Fibroblast of the aortic adventitia (primary cell): ENCODE measurements at places on chromosomes 4 and X.

DNA sequence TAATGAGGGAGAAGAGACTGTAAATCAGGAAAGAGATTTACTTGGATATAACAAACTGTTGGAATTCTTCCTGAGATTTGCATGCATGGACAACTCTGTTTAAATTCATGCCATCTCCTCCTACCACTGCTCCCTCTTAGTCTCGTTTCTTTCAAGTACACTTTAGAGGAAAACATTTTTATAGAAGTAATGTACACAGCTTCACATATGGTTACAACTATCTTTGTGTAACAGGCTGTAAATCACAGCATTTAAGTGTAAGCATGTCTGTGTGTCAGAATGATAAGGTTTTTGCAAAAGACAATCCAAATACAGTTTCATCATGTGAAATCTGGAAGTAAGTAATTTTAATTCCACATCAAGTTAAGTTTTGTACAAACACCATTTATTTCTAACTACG is 21.5 kb upstream of the ENPEP start:
- no peak for DNase-seq

DNA sequence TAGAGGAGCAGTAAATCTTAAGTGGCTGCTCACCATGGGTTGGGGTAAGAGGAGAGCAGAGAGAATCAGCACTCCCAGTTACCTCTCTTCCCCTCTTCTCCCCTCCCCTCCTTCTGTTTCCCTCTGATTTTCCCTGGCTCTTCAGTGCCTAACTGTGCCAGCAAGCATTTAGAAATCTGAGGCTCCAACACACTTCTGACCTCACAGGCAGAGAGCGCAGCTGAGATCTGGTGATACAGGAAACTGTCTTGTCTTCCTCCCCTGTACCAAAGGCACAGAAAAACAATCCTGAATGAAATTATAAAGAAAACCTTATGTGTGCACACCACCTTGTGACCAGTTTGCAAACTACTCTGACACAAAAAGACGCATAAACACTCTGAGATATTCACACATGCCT is 82.4 kb upstream of the SMIM10 start:
- peak; percentile 30 for DNase-seq

- no peak for DNase-seq
Measured at GRCh38 chr4:121253961-121254360, 89.8 kb upstream of the TNIP3 start.

DNA sequence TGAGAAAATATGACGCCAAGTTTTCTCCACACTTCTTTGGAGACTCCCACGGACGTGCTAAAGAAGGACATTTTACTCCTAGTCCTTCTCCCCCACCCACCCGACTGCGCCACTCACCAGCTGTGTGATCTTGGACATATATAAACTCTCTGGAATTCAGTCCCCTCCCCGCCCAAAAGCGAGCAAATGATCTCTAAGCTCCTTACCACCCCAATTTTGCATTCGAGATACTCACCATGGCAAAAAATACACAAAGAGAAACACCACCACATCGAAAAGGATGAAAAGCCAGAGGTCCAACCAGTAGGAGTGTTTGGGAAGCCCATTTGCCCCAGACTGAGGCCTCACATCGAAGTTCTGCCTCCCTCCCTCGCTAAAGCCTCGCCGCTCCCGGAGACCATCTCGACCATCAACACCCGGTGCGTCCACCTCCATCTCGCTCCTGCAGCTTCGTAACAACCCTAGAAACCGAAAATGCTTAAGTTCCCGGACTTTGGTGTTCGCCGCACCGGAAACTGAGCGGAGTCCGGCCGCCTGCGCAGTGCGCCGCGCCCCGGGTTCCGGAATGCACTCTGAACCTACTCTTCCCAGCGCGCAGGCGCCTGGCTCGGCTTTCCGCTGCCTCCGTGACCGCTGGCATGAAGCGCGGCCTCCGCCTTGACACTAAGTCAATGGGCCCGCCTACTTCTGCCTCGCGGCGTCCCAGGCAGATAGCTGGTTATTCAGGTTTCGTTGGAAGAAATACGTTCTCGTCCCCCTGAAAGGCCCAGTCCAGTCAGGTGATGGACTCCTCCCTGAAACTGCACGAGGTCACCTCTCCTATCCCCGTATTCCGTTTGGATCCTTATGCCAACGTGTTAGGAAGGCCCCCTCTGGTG is 21.6 kb downstream of the FABP2 start:
- peak; percentile 88 for DNase-seq

- peak; percentile 33 for DNase-seq
Measured at GRCh38 chr4:98659741-98660462, 1.5 kb upstream of the TSPAN5 start.

DNA sequence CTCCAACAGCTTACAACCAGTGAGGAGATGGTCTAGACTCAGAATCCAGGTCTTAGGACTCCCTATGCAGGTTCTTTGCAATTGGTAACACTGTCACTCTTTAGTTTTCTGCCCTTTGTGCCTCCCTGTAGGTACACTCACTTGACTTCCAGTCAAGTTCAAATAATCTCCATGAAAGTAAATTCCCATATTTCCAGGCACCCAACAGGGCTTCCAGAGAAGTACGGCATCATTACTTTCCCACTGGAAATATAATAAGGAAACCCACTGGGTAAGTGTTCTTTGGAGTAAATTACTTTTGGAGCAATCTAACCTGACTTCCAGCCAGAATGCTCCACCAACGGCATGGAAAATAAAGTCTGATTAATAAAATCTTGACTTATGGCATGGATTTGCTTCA is 338.9 kb downstream of the HNRNPD start:
- no peak for DNase-seq

GRCh38 chr4:89765966-89766365 is 71.0 kb downstream of the SNCA start:
- peak; percentile 56 for DNase-seq

DNA sequence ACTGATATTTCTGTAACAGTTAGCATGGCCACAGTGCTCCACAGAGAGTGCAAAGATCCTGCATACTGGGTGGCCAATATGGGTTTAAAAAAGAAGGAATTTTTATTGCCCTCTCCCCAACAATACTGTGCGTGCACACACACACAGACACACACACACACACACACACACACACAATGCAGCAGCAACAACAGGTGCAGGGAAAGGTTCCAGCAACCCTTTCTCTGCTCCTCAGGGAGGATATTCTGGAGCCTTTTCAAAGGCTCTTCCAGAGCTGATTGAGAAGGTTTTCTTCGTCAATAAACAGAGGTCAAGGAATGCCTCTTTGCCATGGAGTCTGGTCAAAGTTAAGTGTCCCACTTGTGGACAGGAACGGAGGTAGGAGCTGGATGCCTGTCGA is 84.8 kb upstream of the ZFP42 start:
- no peak for DNase-seq

GRCh38 chr4:173917255-173917960 is 366.1 kb downstream of the FBXO8 start:
- peak; percentile 89 for DNase-seq

DNA sequence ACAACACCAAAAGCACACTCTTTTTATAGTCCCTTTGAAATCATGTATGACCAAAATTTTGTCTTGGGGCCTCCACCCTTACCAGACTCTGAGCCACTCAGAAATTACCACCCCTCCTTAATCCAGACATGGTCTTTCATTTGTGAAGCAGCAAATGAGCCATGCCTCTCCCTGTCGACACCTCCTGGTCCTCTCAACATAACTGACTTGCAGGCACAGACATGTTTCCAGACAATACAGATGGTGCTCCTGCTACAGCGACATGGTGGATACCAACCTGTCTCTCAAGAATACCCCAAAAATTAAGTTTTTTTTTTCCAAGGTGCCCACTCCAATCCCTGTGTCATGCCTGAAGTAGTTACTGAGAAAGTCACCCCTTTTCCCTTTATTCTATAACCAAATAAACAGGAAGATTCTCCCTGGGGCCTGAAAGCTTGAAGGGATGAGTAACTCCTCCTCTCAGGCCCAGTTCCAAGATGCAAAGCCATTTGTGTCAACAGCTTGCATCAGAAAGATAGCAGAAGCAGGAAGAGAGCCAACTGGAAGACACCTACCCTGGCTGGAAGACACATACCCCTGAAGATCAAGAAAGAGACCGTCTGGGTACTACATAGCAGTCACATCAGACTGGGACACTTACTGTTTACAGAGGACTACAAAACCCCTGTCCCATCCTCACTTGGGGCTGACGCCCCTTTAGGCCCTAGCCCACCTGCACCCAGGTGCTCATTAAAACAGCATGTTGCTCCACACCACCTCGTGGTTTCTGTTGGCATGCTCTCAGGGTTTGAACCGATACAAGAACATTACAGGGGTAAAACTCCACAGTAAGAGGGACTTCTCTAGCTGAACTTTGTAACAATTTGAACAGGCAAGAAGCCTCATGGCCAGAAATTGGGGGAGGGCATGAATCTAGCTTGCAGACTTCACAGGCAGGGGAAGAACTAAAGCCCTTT is 5.5 kb upstream of the UGT2B17 start:
- no peak for DNase-seq

GRCh38 chrX:69808375-69808774 is 192.5 kb downstream of the EDA start:
- DNase-seq = no peak

DNA sequence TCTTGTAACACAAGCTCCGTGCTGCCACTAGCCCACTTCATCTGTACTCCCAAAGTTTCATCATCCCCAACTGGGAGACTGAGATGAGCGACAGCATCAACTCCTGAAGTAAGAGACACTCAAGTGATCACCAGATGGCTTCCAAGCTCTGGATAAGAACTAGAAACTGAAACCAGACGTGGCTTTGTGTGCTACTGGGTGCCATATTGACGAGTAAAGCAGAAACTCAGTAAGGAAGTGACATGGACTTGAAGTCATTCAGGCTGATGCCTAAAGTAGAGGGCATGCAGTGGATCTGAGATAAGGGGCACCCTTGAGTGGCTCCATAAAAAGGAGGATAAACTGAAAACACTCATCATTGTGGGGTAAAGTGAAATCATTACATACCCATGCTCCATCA is 72.4 kb downstream of the PCYT1B start:
- DNase-seq = no peak

DNA sequence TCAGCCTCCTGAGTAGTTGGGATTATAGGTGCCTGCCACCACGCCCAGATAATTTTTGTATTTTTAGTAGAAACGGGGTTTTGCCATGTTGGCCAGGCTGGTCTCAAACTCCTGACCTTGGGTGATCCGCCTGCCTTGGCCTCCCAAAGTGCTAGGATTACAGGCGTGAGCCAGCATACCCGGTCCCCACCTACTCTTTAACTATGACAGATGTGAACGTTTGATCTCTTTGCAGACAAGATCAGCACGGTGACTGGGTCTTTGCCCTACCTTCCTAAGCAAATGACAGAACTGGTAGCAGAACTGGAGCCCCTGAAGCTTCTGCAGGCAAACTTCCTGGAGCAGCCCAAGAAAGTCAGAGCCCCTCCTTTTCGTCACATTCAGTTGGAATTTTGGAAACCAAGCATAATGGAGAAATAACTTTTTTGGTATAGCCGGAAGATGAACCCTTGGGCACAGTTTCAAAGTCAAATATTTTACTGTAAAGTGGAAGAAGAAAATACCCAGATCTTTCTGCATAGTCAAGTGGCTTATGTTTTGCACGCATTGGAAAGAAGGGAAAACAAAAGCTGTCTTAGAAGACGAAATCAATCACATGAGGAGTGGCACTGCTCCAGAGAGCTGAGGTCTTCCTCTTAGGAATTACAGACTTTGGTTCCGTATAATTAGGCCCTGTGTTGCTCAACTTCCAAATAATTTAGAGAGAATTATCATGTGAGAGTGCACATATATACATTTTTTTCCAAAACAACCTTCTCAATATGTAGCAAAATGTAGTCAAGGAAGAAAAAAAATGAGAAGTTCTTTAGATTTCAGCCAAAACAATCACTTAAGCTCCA is 90.6 kb downstream of the SORBS2 start:
- DNase-seq = peak; percentile 68

- DNase-seq = no peak
Measured at GRCh38 chrX:119459181-119459580, 9.1 kb upstream of the SLC25A5 start.

- DNase-seq = no peak
Measured at GRCh38 chrX:905848-906566, 275.4 kb downstream of the SHOX start.
